Progenitor cell of endocrine pancreas (in vitro differentiated cells): ENCODE measurements at places on chromosomes 6 and 20. TPM values are rescaled to one million over a fixed set of nuclear protein-coding genes. Genes with fewer than 3 reads are reported as not detected.

DNA sequence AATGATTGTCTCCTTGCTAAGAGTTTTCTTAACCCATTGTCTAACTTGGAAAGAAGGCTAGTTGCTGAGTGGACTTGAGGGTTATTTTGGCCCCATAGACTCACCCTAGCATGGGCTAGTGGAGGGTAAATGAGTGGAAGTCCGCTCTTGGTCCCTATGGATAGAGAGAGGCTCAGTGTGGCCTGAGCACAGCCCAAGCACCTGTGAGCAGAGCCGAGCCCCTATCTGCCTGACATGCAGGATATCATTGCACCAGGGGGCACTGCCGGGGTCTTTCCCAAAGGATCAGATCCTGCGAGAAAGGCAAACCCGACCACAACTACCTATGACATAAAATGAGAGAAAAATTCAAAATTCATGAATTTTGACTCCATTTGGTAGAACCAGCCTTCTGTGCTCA lies 70.6 kb upstream of the GGTLC1 start:
- DNase-seq = no peak

DNA sequence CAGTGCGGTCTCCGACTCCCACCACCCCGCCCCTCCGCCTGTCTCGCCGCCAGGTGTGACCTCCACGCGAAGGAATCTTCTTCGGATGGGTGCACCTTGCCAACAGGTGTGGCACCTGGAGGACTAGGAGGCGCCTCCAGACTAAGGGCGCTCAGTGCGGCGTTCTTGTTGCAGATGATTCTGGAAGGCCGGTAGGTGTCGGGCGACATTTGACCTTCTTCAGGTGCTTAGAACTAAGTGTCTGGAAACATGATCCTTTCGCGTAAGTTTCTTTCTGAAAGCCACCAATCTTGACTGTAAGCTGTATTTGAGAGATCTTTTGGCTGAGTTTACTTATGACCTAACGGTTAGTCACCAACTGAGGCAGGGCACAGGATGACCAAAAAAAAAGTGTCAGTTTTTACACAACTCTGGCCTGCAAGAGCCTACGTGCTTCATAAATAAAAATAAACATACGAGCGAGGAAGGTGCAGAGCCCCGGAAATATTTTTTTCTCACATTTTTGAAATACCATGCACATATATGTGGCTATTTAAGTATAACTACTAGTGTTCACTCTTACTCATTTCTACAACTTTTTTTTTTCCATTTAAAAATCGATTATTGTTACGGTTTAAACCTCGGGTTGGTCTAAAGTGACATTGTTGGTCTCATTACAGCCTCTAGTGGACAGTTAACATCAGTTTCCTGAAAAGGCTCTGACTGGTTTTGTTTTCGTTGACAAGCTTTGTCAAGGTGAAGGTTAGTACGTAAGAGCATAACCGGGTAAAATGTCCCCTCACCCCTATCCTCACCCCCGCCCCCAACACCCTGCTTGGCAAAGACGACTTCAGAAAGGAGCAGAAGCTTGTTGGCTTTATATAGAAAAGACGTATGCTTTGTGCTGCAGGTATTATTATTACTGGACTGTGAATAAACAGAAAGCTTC lies 1.6 kb upstream of the ATXN1 start:
- DNase-seq = peak; percentile 17

Gene ATP6V1G2
- total RNA-seq = 1.5 TPM in 2 replicates

- DNase-seq = no peak
Measured at GRCh38 chr20:54849741-54850140, 374.3 kb downstream of the DOK5 start.

DNA sequence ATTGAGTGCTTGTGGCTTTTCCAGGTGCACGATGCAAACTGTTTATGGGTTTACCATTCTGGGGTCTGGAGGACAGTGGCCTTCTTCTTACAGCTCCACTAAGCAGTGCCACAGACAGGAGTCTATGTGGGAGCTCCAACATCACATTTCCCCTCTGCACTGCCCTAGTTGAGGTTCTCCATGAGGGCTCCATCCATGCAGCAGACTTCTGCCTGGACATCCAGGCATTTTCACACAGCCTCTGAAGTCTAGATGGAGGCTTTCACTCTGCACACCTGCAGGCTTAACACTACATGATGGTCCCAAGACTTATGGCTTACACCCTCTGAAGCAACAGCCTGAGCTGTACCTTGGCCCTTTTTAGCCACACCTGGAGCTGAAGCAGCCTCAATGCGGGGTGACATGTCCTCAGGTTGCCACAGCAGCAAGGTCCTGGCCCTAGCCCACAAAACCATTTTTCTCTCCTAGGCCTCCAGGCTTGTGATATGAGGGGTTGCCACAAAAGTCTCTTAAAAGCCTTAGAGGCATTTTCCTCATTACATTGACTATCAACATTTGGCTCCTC lies 552.2 kb downstream of the TFAP2A start:
- DNase-seq = no peak
